ENCODE measurements at places on chromosomes 5 and 9. TPM values are rescaled to one million over a fixed set of nuclear protein-coding genes. Genes with fewer than 3 reads are reported as not detected.

Gene PTPDC1
- 5.1 TPM for total RNA-seq

DNA sequence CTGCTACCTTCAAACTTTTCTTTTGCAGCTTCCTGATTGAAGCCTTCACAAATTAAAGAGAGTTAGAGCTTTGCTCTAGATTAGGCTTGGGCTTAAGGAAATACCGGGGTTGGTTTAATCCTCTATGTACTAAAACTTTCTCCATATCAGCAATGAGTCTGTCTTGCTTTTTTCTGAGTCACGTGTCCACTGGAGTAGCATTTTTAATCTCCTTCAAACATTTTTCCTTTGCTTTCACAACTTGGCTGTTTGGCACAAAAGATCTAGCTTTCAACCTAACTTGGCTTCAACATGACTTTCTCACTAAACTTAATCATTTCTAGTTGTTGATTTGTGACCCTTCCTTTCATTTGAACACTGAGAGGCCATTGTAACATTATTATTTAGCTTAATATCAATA, 261.6 kb downstream of the PLK2 start:
- H3K27me3 ChIP-seq, result no peaks in the 10 kb centered on the region
- H3K27ac ChIP-seq, result no peak overlapping the region
- no peaks in the 10 kb centered on the region for H3K36me3 ChIP-seq
- no peak overlapping the region for H3K4me3 ChIP-seq
- peaks cover 10% of the 10 kb centered on the region for H3K4me1 ChIP-seq
- no peak for DNase-seq

GRCh38 chr5:171806976-171807747, 21.5 kb downstream of the SMIM23 start:
- no peaks in the 10 kb centered on the region for H3K36me3 ChIP-seq
- peak; percentile 73 for DNase-seq
- no peak overlapping the region for H3K27ac ChIP-seq

DNA sequence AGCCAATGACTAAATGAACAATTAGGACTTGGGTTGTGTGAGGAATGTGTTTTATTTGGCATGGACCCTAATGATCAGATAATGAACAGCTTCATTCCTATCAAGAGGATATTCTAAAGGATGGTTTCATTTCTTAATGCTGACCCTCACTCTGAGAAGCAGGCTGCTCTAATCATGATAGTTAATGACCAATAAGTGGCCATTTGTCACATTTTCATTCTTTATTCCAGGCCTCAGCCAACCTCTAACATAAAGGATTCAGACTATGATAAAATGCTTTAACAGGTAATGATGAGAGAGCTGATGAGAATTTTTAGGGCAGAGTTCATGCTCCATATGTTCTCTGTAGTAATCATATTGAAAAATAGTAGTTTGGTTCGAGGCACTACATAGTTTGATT, 301.5 kb upstream of the ARRDC3 start:
- DNase-seq, result no peak
- H3K4me3 ChIP-seq, result no peak overlapping the region
- no peaks in the 10 kb centered on the region for H3K4me1 ChIP-seq
- no peaks in the 10 kb centered on the region for H3K36me3 ChIP-seq
- no peak overlapping the region for H3K27ac ChIP-seq
- no peaks in the 10 kb centered on the region for H3K27me3 ChIP-seq

DNA sequence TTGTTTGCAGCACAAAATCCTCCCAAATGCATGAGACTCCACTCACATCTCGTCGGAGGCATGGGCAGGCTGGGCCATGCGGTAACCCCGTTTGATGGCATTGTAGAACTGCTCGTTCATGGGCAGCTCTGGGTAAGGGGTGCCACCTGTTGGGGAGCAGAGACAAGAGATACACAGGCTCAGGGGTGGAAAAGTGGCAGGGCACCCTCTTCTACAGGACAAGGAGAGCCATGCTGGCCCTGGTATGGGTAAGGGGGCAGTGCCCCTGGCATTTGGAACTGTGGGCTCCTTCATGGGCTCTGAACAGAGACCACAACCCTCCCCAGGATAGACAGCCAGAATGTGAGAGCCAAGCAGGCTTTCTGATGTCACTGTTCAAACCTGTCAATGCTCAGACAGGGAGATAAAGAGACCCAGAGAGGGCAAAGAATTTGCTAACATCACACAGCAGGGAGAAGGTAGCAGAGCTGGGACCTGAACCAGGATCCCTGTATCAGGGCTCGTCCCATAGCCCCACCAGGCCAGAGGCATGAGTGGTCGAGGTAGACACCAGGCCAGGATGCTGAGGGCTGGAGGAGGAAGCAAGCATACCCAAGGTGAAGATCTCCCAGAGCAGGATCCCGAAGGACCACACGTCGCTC, 33.2 kb upstream of the CSF1R start:
- no peak for DNase-seq
- no peak overlapping the region for H3K27ac ChIP-seq
- H3K27me3 ChIP-seq, result no peaks in the 10 kb centered on the region
- no peak overlapping the region for H3K4me3 ChIP-seq
- peaks cover 38% of the 10 kb centered on the region for H3K36me3 ChIP-seq

Gene PDE6A
- total RNA-seq, result 0.17 TPM

Gene CDH10
- total RNA-seq, result 6.4 TPM

All from astrocyte (in vitro differentiated cells and primary cell).